ENCODE measurements at places on chromosomes 5 and 9. TPM values are rescaled to one million over a fixed set of nuclear protein-coding genes. Genes with fewer than 3 reads are reported as not detected.

Gene PCDHB14
- polyA plus RNA-seq: 11.2 TPM

Gene LCN9
- not detected for polyA plus RNA-seq

Gene PKD2L2
- polyA plus RNA-seq: 0.32 TPM

Gene SPINK7
- polyA plus RNA-seq: 0.25 TPM

Gene RGS14
- polyA plus RNA-seq: 11.9 TPM

Gene STC2
- polyA plus RNA-seq: 2.3 TPM

Gene PFDN1
- 103 TPM for polyA plus RNA-seq

Gene RANBP17
- 9.2 TPM for polyA plus RNA-seq

Gene PCDHGA4
- 2.3 TPM for polyA plus RNA-seq

Gene CNTNAP3
- polyA plus RNA-seq: 3.4 TPM

Gene ISOC1
- polyA plus RNA-seq: 52.5 TPM

DNA sequence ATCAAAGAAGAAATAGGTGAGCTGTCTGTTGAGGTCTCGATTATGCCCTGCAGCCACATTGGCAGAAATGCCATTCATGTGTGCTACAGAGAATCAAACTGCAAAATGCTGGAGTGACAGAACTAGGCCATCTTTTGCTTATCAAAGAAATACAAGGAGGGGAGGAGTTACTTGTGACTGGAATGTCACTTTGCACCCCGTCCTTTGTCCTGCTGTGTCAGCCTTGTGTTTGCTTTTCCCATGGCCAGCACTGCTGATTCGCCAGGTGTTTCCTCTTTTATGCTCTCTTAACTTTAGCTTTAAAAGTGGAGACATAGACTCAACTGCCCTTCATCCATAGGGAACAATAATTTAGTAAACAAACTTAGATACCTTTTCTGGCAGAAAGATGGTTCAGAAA is 54.3 kb downstream of the SLC46A2 start:
- DNase-seq: no peak

DNA sequence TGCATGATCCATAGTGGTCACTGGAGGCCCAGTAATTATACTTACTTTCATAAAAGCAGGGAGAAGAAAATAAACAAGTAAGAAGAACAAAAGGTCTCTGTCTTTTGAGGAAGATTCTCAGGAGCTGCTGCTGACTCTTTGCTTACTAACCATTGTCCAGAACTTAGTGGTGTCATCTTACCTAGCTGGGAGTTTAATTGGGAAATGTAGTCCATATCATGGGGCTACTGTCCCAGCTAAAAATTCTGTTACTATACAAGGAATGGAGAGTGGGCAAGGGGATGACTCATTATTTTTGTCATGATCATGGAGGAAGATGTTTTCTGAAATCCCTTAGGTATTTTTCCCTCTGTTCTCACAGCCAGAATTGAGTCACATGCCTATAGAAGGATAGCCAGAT is 639.3 kb downstream of the MTRR start:
- no peak for DNase-seq

GRCh38 chr9:124594225-124594624 is 87.0 kb upstream of the NR5A1 start:
- no peak for DNase-seq

DNA sequence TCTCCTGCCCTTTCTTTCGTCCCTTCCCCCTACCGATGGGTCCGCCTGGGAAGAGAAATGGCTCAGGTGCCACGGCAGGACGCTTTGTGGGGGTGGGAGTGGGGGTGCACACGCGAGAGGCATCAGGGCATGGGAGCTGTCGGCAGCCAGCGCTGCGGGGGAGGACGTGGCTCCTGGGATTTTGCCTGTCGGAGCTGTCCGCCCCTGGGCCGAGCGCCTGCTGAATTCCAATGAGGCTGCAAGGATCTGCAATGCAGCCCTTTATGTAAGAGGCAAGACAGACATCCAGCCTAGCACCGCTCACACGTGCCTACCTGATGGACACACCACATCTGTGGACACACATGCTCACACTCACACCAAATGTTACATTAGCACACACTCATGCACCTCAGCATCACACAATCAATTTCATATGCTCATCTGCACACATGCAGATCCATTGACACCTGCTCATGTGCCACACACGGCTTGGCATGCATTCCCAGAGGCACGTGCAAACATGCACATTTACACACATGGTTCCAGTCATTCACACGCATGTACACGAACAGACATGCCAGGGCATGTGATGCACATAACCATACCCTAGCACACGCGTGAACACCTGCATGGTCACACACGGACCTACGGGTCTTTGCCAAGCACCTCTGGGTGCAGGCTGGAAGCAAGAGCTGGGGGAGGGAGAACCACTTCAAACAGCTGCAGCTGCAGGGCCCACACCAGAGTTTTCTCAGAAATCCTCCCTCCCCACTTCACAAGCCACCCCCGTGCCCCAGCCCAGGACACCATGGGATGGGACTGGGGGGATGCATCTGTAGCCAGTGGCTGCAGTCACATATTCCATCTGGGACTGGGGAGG is 1.4 kb downstream of the GRIN1 start:
- no peak for DNase-seq

GRCh38 chr5:135851186-135851914 is 16.9 kb downstream of the SLC25A48 start:
- DNase-seq: no peak

GRCh38 chr9:37760416-37761161 is 7.0 kb downstream of the TRMT10B start:
- DNase-seq: no peak

GRCh38 chr9:3277200-3277599 is 248.6 kb downstream of the RFX3 start:
- no peak for DNase-seq

- no peak for DNase-seq
These were observed 570.6 kb upstream of the KLF4 start for GRCh38 chr9:108060175-108060574.

GRCh38 chr5:34826347-34826746 is 12.6 kb upstream of the TTC23L start:
- DNase-seq: no peak

- no peak for DNase-seq
These were observed 68.5 kb downstream of the GHR start for GRCh38 chr5:42491699-42492098.

DNA sequence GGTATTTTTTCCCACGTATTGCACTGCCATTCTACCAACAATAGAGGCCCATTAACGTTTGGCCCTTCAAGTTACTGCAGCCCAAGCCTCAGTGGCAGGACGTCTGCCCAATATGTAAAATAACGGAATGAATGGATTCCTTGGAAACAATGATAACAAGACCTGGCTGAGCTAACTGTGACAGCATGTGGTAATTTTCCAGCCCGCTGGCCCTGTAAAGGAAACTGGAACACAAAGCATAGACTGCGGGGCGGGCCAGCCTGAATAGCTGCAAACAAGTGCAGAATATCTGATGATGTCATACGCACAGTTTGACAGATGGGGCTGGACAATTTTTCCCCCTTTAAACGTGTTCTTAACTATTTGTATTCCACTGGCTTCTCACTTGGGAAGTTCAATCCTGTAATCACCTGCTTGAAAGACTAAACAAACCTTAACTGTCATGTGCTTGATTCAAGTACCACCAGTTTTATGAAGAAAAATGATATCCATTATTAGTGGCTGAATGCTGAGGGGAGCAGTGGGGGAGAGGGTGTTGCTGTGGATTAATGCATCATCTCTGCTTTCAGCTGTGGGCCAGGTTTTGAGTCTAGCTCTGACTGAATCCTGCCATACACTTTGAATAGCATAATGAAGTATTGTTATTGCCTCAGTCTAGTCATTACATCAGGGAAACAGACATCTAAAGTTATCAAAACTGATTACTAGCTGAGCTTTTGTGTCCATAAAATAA is 323.9 kb downstream of the TMEM161B start:
- no peak for DNase-seq

DNA sequence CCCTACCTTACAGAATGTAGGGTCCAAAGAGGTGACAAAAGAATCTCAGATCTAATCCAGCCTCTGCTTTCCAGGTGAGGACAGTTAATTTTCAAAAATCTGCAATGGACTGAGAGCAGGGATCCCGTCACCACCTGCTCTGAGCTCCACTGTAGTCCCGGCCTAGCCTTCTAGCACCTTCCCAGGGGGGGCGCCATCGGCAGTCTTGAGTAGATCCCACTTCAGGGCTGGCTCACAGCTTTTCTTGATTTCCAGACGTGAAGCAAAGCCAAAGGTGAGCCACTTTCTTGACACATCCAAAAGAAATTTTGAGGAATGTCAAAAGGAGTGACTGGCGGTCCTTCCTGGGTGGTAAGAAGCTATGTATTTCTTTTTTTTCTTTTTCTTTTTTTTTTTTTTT is 114.1 kb downstream of the SYK start:
- DNase-seq: no peak

DNA sequence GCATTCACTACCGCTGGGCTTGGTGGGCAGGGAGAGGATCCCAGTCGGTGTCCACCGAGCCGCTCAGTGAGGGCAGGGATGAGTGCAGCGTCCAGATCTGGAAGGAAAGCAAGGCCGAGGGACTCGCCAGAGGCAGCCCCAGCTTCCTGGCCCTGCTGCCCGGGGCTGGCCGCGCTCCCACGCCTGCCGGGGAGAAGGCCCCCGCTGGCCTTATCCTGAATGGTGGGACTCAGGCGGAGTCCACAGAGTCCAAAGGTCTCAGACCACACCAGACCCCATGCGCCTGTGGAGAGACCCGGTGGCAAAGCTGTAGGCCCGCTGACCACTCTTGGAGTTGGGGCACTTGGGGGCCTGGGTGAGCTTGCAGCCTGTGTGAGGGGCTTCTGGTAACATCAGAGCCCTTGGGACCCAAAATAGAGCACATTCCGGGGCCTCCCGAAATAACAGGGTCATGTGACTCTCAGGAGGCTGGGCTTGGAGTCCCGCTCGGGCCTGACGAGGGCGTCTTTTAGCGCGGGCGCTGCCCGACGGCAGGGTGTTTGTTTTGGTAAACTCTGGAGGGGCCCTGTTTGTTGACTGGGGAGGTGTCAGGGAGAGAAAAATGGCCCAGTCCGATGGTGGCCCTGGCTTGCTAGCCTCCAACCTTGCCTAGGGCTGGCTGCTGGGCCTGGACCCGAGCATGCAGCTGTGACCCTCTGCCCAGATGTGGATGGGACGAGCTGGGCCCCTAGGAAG is 2.8 kb downstream of the RXRA start:
- DNase-seq: no peak

- DNase-seq: peak; percentile 34
These were observed 14.6 kb upstream of the PPP2CA start for GRCh38 chr5:134240421-134240962.

DNA sequence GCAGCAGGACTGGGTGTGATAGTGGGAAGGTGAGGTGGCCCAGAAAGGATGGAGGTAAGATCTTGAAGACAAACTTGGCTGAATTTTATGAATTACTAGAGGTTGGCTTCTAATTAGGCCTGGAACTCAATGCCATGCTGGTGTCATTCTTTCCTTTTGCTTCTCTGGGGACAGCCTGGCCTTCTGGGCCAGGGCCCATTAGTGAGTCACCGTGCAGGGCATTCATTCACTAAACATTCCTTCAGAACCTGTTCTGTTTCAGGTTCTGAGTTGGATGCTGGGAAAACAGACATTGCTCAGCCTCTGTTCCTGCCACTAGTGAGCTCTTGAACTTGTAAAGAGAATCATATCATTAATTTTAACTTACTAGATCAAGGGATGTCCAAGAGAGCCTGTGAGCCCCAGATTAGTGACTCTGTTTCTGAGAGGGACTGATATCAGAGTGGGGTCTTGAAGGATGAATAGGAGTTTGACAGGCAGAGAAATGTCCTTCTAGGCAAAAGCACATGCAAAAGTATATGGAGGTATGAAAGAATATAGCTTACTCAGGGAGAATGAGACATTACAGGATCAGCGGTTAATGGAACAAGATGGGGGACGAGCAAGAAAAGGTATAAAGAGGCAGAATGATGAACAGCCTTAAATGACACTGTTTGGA is 66.5 kb downstream of the LHX2 start:
- no peak for DNase-seq

DNA sequence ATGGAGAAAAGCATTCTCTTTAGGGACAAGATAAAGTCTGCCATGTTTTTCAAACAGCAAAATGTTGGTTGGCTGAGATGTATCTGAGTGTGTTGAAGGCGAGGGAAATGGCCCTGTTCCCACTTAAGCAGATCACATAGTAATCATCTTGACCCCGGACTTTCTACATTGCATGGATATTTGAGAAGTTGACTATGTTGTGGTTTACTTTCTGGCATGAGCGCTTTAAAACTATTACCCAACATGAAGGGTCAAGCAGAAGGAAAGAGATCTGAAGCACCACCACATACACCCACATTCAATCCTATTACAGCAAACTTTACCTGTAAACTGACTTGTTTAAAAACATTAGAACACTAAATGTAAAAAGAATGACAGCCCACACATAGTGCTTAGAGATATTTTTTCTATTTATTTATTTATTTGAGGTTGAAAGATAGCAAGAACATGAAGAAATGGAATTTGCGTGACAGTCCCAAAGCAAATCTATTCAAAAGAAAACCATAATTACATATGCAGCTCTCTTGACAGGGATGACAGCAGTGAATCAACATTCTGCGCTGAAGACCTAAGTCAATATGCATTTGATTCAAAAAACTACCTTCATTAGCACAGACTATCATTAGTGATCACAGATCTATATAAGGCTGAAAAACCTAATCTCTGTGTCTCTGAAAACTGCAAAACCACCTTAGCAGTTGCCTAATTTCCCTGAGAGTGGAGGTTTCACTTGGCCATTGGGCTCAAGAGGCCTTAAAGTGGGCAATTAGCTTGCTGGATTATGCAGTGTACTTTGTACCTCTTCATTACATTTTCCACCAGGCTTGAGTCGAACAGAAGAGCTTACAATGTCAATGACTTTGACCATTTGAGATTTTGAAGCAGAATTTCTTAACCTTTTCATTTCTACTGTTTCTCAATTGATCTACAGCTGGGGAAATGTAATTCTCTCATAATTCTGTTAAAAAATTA is 195.0 kb downstream of the PDE4D start:
- DNase-seq: no peak

DNA sequence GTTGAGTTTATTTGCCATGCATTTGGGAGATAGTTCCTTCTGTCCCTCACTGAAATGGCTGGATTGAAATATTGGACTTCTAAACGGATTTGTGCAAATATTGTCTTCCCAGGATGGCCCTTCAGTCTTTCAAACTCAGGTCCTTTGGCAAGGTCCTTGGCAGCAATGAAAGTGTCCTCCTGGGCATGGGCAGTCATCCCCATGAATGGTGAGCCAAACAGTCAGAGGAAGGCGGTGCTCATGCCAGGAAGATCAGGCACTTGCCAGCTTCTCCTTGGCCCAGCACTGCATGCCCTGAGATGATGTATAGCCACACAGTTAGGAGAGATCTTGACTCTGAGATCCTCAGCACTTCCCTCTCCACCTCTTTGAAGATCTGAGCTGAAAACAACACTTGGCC is 221.4 kb upstream of the KLF4 start:
- DNase-seq: no peak

DNA sequence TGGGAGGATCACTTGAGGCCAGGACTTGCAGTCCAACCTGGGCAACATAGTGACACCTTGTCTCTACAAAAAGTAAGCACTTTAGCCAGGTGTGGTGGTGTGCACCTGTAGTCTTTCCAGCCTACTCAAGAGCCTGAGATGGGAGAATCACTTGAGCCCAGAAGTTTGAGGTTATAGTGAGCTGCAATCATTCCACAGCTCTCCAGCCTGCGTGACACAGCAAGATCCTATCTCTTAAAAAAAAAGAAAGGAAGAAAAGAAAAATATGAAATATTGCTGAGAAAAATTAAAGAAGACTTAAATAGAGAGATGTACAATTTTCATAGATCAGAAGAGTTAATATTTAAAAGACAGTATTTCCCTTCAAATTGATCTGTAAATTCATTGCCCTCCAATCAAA is 76.4 kb downstream of the SMIM15 start:
- no peak for DNase-seq

Measured in right renal pelvis (tissue), 4 donors.